ENCODE measurements at places on chromosomes 12 and 14.

DNA sequence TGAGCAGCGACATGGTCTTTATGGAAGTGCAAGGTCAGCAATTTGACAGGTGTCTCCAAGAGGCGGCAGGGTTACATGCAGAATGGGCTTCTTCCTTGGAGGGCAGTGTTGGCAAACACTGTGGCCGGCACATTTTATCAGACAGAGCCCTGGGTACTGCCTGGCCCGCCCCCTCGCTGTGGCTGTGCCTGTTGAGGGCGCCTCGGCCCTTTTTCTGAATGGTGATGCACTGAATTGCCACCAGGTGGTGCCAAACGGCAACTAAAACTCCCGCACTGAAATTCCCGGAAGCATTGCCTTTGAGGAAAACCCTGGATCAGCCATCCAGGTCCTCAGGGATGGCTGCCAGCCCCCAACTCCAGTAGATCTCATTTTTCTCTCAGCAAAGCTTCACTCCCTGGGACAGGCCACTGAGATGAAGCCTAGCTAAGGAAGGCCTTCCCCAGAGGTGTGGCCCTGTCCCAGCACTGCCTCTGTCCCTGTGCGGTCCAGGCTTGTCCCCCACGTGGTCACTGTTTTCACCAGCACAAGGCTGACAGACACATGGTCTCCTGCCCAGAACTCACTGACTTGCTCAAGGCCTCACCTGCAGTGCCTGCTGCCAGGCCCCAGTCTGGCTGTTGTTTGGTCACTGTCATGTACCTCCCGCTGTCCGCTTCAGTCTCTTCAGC, 73.6 kb downstream of the TESC start:
- peak; percentile 23 for DNase-seq

DNA sequence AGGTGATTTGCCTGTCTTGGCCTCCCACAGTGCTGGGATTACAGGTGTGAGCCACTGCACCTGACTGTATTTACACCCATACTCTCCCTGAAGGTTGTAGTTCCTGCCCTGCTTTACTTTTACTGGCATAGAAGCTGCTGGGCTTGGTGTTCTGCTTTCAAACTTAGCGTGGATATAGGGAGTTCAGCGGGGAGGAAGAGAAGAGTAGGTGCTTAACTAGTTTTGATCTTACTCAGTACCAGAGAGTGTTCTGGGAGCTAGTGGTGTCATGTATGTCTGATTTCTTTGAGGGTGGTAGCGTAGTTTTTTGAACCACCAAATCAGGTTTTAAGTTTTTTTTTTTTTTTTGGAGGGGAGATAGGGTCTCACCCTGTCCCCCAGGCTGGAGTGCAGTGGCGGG, 13.8 kb downstream of the RCOR1 start:
- no peak for DNase-seq

DNA sequence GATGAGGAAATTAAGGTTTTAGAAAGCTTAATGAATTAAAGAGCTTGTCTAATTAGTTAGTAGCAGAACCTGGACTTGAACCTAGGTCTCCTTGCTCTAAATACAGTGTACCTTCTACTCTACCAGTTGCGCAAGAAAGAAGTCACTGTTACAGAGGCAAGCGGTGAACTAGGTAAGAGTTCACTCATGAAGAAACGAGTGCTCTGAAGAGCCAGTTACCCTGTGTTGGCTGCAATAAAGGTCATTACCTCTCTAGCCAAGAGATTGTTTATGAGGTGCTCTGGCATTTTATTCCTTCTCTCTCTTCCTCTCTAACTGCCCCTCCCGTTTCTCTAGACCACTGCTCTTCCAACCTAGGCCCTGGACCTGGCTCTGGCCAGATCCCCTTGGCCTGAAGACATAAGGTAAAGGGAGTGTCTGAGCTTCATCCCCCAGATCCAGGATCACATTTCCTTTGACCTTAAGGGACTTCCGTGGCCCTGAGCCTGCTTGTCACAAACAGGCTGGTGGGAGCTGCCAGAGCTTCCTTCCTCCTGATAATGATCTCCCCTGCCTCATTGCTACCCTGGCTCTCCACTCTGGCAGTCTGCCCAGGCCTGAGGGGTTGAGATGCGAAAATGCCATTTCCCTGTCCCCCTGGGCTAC, 1.9 kb downstream of the RNASE7 start:
- DNase-seq: no peak

GRCh38 chr14:52876806-52877205, 74.0 kb downstream of the FERMT2 start:
- no peak for DNase-seq

DNA sequence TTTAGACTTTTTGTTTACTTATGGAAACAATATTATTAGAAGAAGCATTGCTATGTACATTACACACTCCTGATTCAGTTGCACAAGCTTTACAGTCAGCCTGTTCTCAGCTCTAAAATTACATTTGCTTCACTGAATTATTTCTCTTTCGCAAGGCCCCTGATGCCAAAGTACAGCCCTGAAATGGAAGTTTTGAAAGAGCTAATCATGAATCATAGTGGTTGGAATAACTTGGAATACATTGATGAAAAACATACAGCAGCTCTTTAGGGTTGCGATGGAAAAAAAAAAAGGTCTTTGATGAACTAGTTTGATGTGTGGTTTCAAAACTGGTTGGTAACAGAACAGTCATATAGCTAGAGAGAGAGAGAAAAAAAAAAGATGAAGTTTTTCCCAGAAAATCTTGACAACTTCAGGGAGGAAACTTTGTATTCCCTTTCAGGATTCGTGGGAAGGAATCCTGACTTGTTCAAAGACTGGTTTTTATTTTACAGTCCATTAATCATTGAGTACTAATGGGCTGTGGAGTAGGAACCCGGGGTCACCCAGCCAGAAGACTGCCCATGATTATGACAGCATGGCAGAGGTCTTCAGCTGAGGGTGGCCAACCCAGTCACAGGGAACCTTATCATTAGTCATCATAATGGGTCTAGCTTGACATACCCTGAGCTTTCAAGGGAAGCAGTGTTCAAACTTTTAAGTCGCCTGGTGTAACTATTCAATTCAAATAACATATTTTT, 460.1 kb downstream of the NAV3 start:
- DNase-seq: no peak

DNA sequence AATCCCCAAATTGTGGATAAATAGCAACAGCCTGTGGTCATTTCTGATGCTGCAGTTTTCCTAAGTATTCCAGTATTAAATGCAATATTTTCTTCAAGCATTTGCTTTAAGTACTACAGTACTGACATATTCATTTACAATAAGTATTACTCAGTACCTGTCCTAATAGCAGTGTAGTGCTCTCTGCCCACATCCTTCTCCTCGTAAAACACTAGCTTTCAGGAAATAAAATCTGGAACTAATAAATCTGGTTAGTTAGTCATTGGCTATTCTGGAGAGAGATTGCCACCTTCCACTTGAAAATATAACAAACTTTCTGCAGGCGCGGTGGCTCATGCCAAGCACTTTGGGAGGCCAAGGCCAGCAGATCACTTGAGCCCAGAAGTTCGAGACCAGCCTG, 441.5 kb downstream of the PRKD1 start:
- no peak for DNase-seq

GRCh38 chr12:8687846-8688601, 9.8 kb upstream of the RIMKLB start:
- DNase-seq: no peak

- no peak for DNase-seq
Measured at GRCh38 chr12:123723011-123723410, 10.9 kb downstream of the ATP6V0A2 start.

GRCh38 chr14:99384450-99385417, 95.9 kb downstream of the SETD3 start:
- no peak for DNase-seq

GRCh38 chr12:60684988-60685655, 1089.3 kb downstream of the SLC16A7 start:
- no peak for DNase-seq

GRCh38 chr14:68084256-68084655, 264.7 kb downstream of the RAD51B start:
- no peak for DNase-seq

DNA sequence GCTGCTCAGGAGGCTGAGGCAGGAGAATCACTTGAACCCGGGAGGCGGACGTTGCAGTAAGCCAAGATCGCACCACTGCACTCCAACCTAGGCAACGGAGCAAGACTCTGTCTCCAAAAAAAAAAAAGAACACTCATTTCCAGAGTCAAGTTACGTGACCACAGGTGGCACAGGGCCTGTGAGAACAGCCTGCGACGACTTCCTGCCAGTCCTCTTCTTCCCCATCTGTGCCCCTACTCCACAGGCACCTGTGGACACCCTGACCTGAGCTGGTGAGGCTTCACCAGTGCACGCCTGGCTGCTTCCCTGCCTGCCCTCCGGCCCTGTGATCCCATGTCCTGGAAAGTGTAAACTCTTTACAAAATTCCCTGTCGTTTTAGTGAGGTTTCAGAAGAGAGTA, 77.7 kb downstream of the PPP2R5C start:
- DNase-seq: no peak

- no peak for DNase-seq
Measured at GRCh38 chr12:82415402-82415801, 57.1 kb downstream of the METTL25 start.

DNA sequence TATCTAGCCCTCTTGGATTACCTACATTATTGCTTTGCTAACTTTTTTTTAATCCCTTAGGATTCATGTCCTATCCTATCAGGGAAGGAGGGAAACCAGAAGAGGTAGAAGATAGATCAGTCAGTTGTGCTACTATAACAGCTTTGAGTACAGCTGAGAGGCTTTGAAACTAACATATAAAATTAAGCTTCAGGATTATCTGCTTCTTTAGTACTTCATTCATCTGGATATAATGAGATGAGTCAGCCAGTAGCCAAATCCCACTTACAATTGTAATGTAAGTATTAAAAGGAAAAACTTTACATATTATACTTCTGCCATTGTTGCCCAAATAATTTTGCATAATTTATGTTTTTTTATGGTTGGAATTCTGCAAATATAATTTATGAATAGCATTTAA, 33.4 kb upstream of the ANO6 start:
- DNase-seq: no peak

DNA sequence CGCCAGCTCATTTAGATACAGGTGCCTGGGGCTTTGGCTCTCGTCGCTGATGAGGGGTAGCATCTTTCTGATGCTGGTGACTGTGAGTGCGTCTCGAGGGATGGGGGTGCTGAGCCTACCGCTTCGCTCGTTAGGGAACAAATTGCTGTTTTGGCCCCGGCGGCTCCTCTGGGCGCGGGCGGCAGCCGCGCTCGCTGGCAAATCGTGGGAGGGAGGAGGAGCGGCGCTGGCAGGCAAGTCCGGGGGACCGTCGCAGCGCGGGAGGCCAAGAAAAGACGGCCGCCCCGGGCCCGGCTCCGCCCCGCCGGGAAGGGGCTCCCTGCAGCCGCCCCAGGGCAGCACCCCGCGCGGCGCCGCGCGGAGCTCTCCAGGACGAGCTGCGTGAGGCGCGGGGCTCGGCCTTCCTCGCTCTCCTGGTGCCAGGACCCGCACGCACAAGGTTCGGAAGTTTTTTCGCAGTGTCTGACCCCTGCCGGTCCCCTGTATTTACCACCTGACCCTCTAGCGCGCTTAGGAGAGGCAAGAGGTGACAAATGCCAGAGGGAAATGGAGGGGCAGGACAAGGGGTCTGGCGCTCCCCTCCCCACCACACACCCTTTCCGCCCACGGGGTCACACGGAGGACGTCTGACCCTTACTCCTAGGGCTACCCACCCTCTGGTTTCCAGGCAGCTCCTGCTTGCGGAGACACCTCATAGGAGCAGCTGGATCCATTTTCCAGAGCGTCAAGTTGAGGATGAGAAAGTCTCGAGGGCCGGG, 899 bp upstream of the KCNH3 start:
- peak; percentile 35 for DNase-seq

GRCh38 chr12:473863-474577, 14.3 kb downstream of the B4GALNT3 start:
- no peak for DNase-seq

- DNase-seq: no peak
Measured at GRCh38 chr14:91027561-91027960, 32.9 kb downstream of the RPS6KA5 start.

GRCh38 chr14:104428333-104428851, 151.2 kb upstream of the C14orf180 start:
- no peak for DNase-seq

DNA sequence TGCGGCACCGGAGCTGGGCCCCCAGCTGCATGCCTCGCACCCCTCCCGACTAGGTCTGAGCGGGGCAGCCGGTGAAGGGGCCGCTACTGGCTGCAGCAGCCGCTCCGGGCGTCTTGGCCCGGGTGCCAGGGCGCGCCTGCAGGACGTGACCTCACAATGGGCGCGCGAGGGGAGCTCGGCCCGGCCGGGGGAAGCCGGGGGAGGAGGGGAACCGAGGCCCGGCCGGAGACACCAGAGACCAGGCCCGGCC, 353 bp downstream of the BAG5 start:
- DNase-seq: no peak

DNA sequence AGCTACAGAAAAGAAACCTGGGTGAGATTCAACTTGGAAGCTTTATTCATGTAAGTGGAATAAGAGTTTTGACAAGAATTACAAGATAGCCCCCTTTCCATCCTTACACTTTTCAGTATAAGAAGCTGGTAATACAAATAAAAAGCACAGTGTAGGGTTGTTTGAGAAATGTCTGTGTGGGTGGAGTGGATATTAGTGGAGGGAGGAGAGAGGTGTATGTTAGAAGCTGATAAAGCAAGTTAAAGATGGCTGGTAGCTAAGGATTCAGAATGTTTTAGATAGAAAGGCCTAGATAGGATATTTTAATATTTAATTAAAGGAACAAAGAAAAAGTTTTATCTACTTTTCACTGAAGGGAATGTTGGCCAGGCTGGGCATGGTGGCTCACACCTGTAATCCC, 12.5 kb downstream of the CFAP54 start:
- no peak for DNase-seq
